ENCODE measurements at places on chromosomes 4 and X. TPM values are rescaled to one million over a fixed set of nuclear protein-coding genes. Genes with fewer than 3 reads are reported as not detected.

GRCh38 chrX:57074458-57074857 is 46.9 kb downstream of the SPIN2B start:
- no peaks in the 10 kb centered on the region for H3K36me3 ChIP-seq
- DNase-seq: no peak
- H3K4me3 ChIP-seq: no peak overlapping the region
- H3K27me3 ChIP-seq: no peaks in the 10 kb centered on the region
- H3K27ac ChIP-seq: no peak overlapping the region
- H3K4me1 ChIP-seq: no peaks in the 10 kb centered on the region

- H3K36me3 ChIP-seq: no peaks in the 10 kb centered on the region
- DNase-seq: no peak
- no peak overlapping the region for H3K27ac ChIP-seq
- no peaks in the 10 kb centered on the region for H3K4me1 ChIP-seq
- H3K4me3 ChIP-seq: no peak overlapping the region
- no peaks in the 10 kb centered on the region for H3K27me3 ChIP-seq
Observed at GRCh38 chr4:60809486-60809800, 390.7 kb upstream of the ADGRL3 start.

Gene CSAG1
- not detected for total RNA-seq

- no peak overlapping the region for H3K27ac ChIP-seq
- H3K4me3 ChIP-seq: no peak overlapping the region
- H3K36me3 ChIP-seq: no peaks in the 10 kb centered on the region
- H3K4me1 ChIP-seq: no peaks in the 10 kb centered on the region
Observed at GRCh38 chr4:143046454-143046853, 138.3 kb upstream of the USP38 start.

- H3K27me3 ChIP-seq: no peaks in the 10 kb centered on the region
- H3K36me3 ChIP-seq: no peaks in the 10 kb centered on the region
- no peak overlapping the region for H3K27ac ChIP-seq
- peaks cover 19% of the 10 kb centered on the region for H3K4me1 ChIP-seq
Observed at GRCh38 chr4:121248747-121249146, 84.6 kb upstream of the TNIP3 start.
